ENCODE measurements at places on chromosomes 1 and 21. TPM values are rescaled to one million over a fixed set of nuclear protein-coding genes. Genes with fewer than 3 reads are reported as not detected.

- DNase-seq, result no peak
These were observed 210.9 kb upstream of the GALNT2 start for GRCh38 chr1:229856009-229856650.

GRCh38 chr21:45335761-45336534, 48.3 kb upstream of the POFUT2 start:
- DNase-seq, result no peak

DNA sequence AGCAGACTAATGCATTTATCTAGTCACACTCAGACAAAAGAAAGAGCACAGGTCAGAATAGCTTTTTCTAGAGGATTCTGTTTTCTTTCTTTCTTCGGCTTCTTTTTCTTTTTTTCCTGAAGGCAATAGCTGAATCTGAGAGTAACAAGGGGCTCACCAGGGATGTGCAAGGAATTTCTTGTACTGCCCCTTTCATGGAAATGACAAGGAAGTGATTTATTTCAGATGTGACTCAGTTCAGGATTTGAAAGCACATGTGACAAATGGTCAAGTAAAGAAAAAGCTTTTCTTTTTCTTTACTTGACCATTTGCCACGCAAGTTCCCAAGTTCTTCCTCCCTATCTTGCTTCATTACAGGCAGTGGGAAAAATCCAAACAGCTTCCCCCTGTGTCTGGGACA, 202.0 kb downstream of the GABPA start:
- DNase-seq, result peak; percentile 31

GRCh38 chr1:84141182-84142003, 2.7 kb upstream of the PRKACB start:
- DNase-seq, result no peak

GRCh38 chr1:104787866-104788510, 1038.3 kb downstream of the AMY1C start:
- DNase-seq, result no peak

- no peak for DNase-seq
These were observed at the start of gene CTNNBIP1 for GRCh38 chr1:9910076-9910422. Gene CTNNBIP1, minus strand, starts transcription at chr1:9910269. Its CDS starts 38,205 bp downstream, at chr1:9872064.

DNA sequence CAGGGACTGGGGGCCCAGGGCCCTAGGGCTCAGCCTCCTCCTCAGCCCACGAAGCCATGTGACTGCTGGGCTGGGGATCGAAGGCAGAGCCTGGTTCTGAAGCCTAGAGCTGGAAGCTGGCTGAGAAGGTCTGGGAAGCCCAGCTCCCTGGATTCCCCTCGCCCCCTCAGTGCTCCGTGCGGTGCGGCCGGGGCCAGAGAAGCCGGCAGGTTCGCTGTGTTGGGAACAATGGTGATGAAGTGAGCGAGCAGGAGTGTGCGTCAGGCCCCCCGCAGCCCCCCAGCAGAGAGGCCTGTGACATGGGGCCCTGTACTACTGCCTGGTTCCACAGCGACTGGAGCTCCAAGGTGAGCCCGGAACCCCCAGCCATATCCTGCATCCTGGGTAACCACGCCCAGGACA, 9.1 kb downstream of the ADAMTSL4 start:
- DNase-seq, result no peak

DNA sequence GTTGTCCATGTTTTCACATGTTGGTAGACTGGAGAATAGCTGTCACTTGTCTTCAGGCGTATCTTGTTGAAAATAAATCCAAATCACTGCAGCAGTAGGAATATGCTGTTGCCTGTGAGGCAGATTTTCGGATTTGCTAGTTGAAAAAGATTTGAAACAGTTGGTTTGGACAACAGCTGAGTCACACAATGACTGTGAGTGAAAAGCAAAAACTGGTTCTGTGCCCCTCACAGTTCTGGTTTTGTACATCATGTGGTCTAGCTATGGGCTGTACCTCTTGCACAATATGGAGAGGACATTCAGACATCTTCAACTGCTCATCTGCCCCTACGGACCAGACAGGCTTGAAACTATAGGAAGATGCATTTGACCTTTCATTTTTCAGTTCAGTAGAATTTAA, 1.8 kb downstream of the ARF1 start:
- DNase-seq, result peak; percentile 81

- DNase-seq, result no peak
These were observed 19.0 kb downstream of the RASSF5 start for GRCh38 chr1:206526064-206526911.

DNA sequence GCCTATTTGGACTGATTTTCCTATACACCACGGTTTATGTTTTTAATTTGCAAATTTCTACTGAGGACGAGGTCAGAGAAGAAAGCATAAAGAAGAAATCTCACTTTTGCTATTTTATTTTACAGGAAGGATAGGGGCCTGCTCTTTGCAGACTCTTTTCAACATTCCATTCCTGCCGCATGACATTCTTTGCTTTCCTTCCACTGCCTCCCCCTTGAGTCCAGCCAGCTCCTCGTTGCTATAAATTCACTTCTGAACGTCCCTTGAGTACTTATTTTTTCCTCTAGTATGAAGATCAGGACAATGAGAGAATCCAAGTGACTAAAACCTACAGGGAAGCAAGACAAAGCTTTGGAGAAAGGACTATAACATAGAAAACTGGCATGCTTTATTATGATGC, 53.4 kb upstream of the PTGFR start:
- no peak for DNase-seq

DNA sequence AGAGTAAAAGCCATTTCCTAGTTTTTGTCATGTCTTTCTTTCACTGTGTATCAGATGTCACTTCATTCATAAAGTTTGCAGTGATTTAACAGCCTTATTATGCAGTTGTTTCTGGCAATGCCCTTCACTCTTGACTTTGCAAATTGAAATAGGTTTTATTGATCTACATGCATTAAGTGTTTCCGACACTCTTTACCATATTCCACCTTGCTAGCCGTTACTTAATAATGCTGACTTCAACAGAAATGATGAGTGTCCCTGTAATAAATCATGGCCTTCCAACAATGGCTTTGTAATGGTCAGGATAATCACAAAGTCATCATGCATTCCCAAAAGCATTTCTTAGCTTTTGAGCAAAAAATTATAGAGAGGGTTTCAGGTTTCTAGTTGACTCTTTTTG, 236.8 kb upstream of the FMN2 start:
- DNase-seq, result no peak

DNA sequence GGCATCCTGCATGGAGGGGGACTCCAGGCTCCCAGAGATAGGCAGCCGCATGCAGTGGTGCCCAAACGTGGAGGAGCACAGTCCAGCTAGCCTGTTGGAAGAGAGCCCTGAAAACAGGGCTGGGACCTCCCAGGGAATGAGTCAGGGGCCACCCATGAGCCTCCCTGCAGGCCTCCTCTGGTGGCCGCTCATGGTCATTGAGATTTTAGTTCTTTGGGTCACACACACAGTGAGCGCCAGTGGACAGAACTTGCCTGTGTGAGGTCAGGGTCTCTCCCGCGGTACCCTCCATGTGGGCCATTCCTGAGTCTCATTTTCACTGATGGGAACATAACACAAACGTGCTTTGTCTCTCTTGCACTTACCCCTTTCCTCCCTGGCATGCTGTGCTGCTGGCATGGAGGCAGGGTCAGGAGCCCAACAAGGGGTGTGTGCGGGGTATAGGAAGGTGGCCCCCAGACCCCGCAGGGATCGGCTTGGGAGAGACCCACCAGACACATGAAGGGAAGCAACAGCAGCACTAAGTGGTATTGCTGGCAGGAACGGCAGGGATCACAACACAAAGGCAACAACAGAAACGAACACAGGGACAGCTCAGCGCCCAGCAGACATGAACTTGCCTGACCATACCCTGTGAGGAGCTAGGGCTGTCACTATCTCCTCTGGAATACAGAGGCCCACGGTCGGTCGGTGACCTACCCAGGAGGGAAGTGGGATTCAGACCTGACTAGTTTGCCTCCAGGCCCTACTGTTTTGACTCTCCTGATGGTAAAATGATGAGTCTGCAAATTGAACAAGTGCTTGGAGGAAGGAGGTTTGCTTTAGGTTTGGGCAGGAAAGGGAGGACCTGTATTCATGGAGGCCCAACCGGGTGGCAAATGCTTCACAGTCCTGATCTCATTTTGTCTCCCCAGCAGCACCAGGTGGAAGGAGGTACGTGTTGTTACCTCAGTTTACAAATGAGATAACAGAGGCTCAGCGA, 31.8 kb downstream of the ABCG1 start:
- no peak for DNase-seq

DNA sequence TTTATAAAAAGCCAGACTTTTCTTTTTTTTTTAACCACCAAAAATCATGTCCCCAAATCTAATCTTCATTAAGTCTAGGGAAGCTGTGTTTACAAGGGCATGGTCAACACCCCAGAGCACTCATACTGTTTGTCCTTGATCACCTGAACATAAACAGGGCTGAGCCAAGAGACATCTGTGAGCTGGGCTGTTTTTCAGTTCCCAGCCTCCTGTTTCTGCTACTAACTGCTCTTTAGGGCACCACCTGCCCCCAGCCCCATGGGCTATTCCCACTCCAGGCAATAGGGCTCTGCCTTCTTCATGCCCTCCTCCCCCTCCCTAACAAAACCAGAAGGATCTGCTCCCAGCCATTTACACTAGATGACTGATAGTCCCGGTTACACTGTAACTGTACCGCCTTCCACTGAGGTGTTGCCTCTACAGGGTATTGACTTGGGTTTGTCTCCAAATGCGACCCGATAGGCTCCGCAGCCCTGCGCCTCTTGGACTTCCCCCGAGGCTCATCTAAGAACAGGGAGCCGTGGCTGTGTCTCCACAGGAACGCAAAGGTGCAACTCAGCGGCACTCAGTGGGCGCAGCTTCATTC, 11.7 kb upstream of the SLC26A9 start:
- DNase-seq, result no peak

- no peak for DNase-seq
These were observed 415.0 kb downstream of the DPYD start for GRCh38 chr1:97505816-97506215.

DNA sequence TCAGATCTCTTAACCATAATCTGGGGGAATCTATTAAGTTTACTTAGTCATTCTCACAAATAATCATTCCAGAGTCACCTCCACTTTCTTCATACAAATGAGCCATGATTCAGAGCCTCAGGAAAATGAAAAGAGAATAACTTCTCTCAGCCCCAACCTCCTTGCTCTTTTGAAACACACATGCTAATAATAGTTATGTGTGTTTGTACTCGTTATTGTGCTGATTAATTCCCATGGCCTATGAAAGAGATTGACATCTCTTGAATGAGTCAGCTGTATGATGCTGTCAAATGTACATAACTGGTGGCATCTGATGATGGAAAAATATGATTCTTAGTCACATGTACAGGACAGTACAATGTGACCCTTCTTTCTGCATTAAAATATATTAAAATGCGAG, 41.5 kb downstream of the DTL start:
- no peak for DNase-seq

DNA sequence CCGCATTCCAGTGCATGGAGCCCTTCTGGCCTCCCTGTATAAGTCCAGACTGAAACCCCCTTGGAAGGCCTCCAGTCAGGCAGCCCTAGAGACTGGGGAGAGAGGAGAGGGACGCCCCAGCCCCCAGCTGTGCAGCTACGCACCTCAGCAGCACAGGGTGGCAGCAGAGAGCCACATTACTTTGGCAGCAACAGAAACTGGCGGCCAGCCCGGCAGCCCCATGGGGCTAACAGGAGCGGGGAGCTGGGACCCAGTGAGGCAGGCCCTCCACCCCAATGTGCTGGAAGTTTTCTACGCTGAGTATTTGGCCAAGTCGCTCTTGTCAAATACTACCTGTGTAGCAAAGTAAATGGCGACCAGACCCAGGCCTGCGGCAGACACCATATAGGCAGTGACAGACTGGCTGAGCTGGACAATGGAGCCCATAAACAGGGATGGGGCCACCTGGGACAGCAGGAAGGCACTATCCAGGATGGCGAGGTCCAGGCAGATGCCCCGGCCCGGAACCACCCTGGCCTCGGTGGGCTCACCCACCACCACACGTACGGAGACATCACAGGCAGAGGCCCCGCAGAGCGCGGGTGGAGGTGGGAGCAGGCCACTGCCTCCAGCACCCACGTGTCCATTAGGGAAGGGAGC, 21.2 kb downstream of the SLC45A3 start:
- DNase-seq, result peak; percentile 43

- DNase-seq, result no peak
These were observed 47.1 kb downstream of the WNT9A start for GRCh38 chr1:227900571-227901051.

GRCh38 chr1:117346206-117346928, 20.9 kb upstream of the MAN1A2 start:
- DNase-seq, result peak; percentile 79

DNA sequence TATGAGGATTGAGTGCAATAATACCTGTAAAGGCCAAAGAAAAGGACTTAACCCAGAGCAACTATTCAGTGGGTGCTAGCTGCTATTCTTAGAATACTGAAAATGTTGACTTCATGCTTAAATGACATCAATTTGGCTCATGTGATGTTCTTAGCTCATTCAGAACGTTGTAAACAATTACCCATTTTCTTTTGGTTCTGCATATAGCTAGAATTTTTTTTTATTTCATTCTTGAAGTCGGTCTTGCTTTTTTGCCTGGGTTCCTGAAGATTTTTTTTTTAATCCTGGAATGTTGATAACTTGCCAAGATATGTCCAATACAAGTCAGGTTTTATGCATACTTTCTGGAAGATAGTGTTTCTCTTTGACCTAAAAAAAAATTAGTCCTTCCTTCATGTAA, 772.0 kb downstream of the LTN1 start:
- peak; percentile 45 for DNase-seq

DNA sequence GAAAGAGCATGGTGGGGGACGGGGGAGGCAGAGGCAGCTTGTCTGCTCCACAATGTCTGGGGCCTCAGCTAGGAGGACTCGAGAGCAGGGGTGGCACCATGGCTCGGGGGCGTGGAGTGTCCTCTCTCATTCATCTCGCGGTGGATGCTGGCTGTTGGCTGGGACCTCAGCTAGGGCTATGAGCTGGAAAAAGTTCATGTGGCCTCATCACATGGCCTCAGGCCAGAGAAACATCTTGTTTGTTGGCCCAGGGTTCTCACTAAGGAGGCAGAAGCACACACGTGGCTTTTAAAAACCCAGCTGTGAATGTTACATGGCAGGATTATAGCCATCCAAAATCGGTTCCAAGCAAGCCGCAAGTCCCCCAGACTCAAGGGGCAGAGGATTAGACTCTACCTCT, 6.2 kb upstream of the CENPS start:
- DNase-seq, result peak; percentile 66

GRCh38 chr21:45556645-45557615, 14.7 kb upstream of the SLC19A1 start:
- no peak for DNase-seq

GRCh38 chr1:117447661-117448060, 80.4 kb downstream of the MAN1A2 start:
- no peak for DNase-seq

The FCMR gene
- polyA plus RNA-seq, result 4.3 TPM

The USH2A gene
- polyA plus RNA-seq, result 0.01 TPM

The NUF2 gene
- polyA plus RNA-seq, result 6.5 TPM

The UQCRH gene
- polyA plus RNA-seq, result 706 TPM

The RIMKLA gene
- 0.05 TPM for polyA plus RNA-seq

The GFI1 gene
- 0.10 TPM for polyA plus RNA-seq

The FTCD gene
- 0.27 TPM for polyA plus RNA-seq

The TOMM40L gene
- polyA plus RNA-seq, result 11.1 TPM

The C1orf210 gene
- not detected for polyA plus RNA-seq

The RXRG gene
- 0.31 TPM for polyA plus RNA-seq

Data from fibroblast of lung (primary cell).